ENCODE measurements at places on chromosomes 3 and 15.

- no peak for DNase-seq
Measured at GRCh38 chr3:11713171-11713570, 69.5 kb upstream of the VGLL4 start.

DNA sequence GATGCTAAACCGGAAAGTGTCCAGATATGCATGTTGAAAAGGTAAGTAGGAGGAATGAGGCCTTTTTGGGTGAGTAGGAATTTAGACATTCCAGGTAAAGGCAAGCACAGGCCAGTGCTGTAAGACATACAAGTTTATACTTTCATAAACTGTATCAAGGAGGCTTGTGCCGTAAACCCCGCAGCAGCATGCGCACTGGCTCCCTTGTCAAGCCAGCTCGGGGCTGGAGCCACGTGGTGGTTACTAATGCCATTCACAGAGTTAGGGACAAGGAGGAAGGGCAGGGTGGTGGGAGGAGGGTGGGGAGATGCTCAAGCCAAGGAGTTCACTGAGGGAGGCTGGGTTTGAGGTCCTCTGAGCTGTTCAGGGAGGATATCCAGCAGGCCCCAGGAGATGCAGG is 35.8 kb downstream of the PLD1 start:
- no peak for DNase-seq

GRCh38 chr3:183247011-183247589 is 6.0 kb upstream of the B3GNT5 start:
- DNase-seq: no peak

- DNase-seq: no peak
Measured at GRCh38 chr3:87426918-87427317, 150.5 kb upstream of the POU1F1 start.

GRCh38 chr15:49421991-49422390 is 1.1 kb upstream of the FGF7 start:
- DNase-seq: peak; percentile 64

- DNase-seq: no peak
Measured at GRCh38 chr3:128859630-128860029, 19.8 kb upstream of the ACAD9 start.

GRCh38 chr15:32909431-32909830 is 191.6 kb downstream of the GREM1 start:
- no peak for DNase-seq

- DNase-seq: no peak
Measured at GRCh38 chr3:23277688-23278087, 74.6 kb downstream of the UBE2E2 start.

DNA sequence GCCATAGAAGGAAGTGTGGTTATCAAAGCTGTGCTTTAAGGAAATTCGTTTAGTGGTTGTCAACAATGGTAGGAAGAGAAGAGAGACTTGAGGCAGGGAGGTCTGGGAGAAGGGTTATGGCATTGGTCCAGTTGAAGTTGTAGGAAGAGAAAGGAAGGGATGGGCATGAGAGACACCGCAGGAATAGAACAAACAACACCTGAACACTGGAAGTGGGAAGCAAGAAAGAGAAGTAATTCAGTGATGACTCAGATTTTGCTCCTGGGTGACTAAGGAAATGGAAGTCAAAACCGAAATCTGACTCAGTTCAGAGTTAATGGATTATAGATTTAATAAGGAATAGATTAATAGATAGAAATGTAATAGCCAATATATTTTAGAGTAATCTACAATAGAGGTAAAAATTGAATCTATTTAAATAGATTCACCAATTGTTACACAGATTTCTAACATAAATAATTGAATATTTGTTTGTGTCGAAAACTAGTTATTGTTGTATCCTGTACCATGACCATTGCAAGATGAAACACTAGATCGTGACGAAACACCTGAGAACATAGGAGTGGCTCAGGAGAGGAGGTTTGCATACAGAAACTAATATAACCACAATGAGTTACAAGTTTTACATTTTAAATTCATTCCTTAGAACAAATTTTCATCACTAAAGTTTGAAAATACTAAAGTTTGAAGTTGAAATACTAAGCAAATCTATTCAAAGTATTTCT is 36.0 kb downstream of the THBS1 start:
- no peak for DNase-seq

DNA sequence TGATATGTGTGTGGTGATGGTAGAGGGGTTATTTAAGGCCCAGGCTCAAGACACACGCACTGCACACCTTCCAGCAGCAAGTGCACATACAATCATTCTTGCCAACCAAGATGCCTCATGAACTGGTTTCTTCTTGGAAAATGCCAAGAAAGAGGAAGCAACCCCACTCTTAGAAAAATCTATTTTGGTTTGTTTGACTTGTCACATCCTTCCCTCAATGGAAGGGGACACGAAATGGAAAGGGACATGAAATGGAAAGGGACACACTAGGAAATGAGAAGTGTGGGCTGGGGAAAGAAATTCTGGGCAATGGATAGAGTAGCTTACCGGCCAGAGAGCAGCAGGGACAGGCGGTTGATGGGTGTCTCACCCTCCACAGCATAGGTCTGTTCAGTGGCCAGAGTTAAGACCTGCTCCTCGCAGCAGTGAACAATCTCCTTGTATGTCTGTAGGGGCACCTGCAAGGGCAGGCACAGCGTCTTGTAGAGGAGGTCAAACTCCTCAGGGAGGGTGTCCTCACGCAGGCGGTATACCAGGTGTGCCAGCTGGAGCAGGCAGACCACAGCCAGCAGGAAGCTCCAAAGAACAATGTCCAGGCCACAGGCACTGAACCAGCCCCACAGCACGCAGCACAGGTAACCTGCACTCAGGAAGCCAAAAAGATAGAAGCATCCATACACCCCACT is 640 bp downstream of the POPDC2 start:
- no peak for DNase-seq

- DNase-seq: no peak
Measured at GRCh38 chr15:31102039-31102321, 455 bp upstream of the TRPM1 start.

DNA sequence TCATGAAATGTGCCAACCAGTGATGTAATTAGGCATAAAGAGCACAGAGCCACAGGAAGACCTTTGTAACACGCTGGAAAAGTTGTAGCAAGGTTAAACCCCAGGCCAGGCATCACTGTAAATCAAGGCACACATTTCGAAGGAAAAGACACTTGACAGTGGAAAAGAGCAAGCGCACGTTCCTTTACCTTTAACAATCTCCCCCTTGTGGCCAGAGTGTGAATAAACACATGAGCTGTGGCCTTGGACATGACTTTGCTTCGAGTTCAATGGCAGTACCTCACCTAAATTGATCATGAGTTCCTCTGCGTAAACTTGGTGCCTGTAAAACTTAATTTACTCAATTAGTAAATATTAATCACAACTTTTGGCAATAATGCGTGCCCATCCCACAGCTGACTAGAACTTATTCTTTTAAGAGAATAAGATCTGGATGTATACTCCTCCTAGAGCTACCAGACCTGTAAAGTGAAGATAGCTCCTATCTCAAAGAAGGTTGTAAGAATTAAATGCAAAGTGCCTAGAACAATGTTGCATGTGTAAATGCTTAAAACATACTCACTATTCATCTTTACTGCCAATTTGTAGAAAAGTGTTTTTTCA is 757.0 kb upstream of the NECTIN3 start:
- DNase-seq: no peak

DNA sequence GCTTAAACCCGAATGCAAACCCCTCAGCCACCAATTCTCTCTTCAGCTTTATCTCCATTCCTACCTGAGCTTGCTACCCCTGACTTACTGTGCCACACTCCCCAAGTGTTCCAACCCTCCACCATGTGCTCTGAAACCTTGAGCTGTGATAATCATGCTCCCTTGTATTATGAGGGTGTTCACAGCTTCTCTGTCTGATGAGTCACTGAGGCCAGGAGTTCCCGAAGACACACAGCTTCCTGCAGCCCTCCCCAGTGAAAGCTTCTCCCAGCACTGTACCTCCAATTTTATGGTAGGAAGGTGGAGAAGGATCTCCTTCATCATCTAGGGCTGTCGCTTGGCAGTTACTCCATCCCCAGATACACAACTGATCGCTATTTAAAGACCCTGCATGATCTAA is 24.9 kb downstream of the STAC start:
- DNase-seq: no peak

DNA sequence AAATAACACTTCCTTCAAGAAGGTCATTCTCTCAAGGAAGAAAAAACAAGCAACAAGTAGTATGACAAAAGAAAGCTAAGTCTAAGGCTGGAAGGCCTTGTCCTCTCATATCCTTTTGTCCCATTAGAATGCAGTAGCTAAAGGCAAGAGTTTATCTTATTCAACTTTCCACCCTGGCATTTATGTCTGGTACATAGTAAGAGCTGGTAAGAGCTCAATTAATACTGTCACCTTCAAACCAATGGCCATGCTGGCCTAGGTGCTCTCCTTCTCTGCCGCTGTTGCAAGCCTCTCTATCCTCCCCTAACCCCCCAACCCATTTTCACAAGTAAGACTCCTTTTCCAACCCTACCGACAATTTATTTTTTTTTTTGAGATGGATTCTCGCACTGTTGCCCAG is 81.9 kb downstream of the LRRFIP2 start:
- no peak for DNase-seq

- DNase-seq: no peak
Measured at GRCh38 chr3:143810166-143810952, 37.9 kb downstream of the SLC9A9 start.

DNA sequence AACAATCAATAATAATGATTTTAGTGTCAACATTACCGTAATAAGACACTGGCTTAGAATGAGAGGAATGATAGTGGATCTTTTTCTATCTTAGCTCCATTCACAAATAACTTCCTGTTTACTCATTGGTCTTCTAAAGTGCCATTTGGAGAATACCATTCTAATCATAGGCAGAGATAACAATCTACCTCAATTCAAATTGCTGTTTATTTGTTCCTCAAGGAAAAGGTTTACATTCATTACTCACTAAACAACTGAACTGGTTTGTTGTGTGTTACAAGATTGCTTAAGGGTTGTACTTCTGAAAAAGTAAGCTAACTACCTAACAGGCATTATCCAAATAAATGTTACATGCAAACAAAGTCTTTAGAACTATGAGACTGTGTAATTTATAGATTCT is 8.1 kb upstream of the PCOLCE2 start:
- DNase-seq: no peak

GRCh38 chr3:153906366-153906765 is 214.8 kb upstream of the ARHGEF26 start:
- no peak for DNase-seq

DNA sequence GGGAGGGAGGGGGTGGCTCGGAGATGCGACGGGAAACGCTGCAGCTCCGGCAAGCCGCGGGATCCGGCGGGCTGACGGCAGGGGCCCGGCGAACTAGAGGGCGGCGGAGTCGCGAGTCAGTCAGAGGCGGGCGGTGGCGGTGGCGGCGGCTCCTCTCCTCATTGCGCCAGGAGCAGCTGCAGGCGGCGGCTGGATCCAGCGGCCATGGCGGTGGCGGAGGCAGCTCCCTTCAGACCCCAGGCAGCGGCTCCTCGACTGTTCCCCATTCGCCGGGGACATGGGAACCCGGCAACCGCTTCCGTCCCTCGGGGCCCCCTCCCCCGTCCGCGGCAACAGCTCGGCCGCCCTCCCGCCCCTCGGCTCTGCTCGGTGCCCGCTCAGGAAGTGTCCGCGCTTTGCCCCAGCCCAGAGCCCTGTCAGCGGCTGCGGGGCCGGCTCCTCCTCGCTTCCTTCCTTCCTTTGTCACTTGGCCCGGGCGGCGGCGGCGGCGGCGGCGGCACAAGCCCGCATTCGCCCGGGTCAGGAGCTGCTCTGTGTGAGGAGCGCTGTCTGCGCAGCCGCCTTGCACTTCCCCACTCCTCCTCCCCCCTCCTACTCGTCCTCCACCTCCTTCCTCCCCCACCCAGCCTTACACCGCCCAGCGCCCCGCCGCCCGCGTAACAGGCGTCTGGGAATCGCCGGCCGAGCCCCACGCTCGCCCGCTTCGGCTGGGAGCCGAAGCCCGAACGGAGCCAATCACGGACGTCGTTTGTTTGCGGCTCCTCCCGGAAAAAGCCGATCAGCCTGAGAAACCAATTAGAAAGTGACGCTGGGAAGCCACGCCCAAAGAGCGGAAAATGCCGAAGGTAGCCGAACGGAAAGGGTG is at the start of gene GSK3B:
Gene GSK3B (minus strand): TSS at position 537 of the 865 bp plus-strand sequence. CDS start 1,013 bp downstream, outside the sequence.
- peak; percentile 99 for DNase-seq

DNA sequence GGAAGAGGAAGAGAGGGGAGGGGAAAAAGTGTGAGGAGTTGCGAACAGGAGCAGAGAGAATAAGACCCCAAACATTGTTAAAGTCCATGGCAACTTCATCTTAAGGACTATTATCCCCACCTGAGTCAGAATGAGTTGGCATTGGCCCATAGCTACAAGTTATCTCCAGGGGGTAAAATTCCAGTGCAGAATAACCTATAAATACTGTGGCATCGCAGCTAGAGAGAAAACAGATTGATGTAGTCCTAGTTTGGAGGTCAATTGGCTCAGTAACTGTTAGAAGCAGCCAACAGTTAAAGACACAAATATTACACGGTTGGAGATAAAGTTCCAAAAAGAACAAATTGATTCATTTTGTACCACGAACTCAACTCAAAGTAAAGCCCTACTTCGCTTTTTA is 313.9 kb upstream of the CCDC54 start:
- no peak for DNase-seq

- no peak for DNase-seq
Measured at GRCh38 chr3:169348929-169349621, 314.4 kb downstream of the MECOM start.

- DNase-seq: no peak
Measured at GRCh38 chr3:51698209-51698608, 8.7 kb upstream of the GRM2 start.

DNA sequence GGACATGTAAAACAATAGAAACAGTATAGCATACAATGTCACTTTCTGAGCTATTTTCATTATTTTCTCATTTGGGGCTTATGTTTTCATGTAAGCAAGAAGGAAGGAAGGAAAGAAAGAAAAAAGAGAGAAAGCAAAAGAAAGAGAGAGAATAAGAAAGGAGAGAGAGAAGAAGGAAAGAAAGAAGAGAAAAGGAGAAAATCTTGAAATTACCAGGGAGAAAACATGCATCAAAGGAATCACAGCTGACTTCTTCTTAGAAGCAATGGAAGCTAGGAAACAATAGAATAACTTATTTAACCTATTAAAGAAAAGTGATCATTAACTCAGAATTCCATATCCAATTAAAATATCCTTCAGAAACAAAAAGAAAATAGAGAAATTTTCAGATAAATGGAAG is 471.5 kb downstream of the OCA2 start:
- no peak for DNase-seq

DNA sequence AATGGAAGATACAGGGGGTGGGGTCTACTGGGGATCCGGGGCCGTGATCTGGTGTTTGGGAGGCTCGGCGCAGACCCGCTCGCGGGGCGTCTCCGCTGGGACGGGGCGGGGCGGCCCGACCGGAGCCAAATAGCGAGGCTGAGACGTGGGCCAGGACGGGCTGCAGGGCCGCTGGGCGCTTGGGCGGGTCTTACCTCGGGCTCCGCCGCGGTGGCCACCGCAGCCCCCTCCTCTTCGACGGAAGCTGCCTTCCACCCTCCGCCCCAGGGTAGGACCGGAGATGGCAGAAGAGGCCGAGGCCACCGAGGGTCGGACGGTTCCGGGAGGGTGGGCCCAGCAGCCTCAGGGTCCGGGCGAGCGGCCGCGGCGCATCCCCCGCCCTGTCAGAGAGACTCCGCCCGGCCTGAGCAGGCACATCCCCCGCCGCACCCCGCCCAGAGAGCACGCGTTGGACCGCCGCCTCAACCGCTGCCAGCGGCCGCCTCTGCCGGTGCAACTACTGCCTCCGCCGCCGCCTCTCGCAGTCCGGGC is 399 bp downstream of the MYO9A start:
- DNase-seq: peak; percentile 91

GRCh38 chr15:60912984-60913697 is 316.0 kb downstream of the RORA start:
- DNase-seq: no peak

- no peak for DNase-seq
Measured at GRCh38 chr3:28139967-28140634, 101.3 kb upstream of the CMC1 start.

- DNase-seq: no peak
Measured at GRCh38 chr3:111895071-111895470, 36.0 kb downstream of the PHLDB2 start.

Data from lower lobe of right lung (tissue), 2 donors.